ENCODE measurements at places on chromosomes 12 and 14. TPM values are rescaled to one million over a fixed set of nuclear protein-coding genes. Genes with fewer than 3 reads are reported as not detected.
A peak's percentile ranks its signal among the peaks of the same experiment; 100 is the strongest.

SDR39U1 gene
- total RNA-seq = 42.4 TPM

KRT80 gene
- total RNA-seq = 0.45 TPM

DNA sequence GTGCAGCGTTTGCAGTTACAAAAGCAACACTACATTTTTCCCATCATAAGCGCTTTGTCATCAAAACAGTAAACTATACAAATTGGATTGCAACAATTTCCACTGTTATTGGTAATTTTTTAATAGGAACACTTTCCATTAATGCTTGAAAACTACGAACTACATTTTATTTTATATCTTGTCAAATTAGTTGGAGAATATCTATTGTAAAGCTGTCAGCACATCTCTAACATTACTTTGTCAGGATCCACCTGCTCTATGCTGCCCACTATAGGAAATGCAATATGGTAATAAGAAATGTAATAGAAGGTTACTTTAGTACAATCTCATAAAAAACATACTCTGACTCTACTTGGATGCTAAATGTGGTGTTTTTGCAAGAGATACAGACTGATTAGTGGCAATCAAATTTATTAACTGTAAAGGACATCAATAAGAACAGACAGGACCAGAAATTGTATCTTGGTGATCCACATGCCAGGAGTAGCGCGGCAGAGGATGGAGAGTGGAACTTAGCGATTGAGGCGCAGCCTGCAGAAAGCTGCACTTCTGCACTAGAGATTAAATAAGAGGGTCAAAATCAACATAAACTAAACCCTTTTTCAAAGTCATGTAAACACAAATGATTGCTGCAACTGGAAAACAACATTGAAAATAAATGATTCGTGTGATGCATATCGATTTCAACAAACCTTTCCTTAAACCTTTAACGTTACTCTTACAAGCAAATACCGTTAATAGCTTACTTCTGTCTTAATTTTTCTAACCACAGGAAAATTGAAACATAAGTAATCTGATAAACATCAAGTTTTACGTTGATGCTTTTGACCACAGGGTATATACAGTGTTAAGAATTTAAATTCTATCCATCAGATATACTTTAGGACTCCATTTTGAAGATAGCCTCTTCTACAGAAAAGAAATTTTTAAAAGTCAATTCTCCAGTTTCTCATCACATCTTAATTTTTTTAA lies 3.6 kb upstream of the ARID2 start:
- H3K4me1 ChIP-seq = peaks cover 13% of the 10 kb centered on the region
- H3K36me3 ChIP-seq = no peaks in the 10 kb centered on the region
- DNase-seq = no peak
- peak overlapping the region; percentile 99 for H3K27ac ChIP-seq
- H3K4me3 ChIP-seq = peak overlapping the region; percentile 83
- H3K27me3 ChIP-seq = no peaks in the 10 kb centered on the region

DNA sequence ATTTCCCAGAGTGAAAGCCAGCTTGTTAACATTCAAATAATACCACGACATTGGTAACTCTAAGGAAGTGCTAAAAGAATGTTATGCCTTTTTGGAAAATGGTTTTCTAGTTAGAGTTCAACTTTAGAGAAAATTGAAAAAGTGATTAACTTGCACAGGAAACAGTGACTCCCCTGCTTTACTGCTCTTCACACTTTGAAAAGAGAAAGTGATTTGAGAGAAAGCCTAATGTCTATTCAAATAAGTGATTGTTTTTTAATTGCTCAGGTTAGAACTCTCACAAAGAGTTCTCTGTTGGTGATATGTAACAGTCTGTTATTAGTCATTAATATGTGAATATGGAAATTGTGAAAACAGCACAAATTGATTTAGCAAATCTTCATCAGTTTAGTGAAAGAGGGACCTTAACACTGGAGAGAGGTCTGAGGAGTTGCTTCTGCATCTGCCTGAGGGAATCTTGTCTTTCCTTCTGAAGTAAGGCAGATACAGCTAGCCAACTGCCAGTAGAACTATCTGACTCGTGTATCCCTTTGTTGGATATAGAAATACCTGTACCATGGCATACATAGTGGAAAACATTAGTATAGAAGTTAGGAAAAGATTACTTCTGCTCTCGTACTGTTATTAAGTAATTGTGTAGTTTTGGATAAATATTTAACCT lies 25.5 kb downstream of the ATF7IP start:
- no peaks in the 10 kb centered on the region for H3K4me1 ChIP-seq
- H3K27me3 ChIP-seq = no peaks in the 10 kb centered on the region

GRCh38 chr14:24122898-24123297 lies 7.6 kb upstream of the FITM1 start:
- peaks cover 68% of the 10 kb centered on the region for H3K36me3 ChIP-seq
- H3K4me3 ChIP-seq = no peak overlapping the region
- no peaks in the 10 kb centered on the region for H3K4me1 ChIP-seq

ADSS1 gene
- total RNA-seq = not detected

PTPN6 gene
- 36.6 TPM for total RNA-seq

DNA sequence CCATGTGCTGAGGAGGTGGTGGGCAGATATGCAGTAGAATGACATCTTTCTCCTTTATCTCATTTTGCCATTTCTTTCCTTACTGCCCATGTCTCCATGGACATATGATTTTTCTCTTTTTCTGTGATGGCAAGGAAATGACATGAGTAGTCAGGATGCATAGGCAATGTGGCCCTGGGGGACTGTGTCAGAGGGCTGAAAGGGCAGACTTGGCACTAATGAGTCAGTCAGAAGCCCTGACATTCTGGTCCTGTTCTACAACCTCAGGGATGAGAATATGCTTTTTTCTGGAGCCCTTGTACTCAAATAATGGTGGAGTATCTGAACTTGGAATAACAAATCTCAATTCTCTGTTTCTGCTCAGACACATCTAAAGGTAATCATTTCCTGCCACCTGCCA lies 167.8 kb downstream of the TMEM117 start:
- H3K27ac ChIP-seq = no peak overlapping the region
- no peak overlapping the region for H3K4me3 ChIP-seq
- no peak for DNase-seq
- H3K4me1 ChIP-seq = no peaks in the 10 kb centered on the region
- peaks cover 10% of the 10 kb centered on the region for H3K36me3 ChIP-seq
- no peaks in the 10 kb centered on the region for H3K27me3 ChIP-seq

- H3K4me3 ChIP-seq = peak within 1 kb of the TSS; percentile 100
- DNase-seq = peak; percentile 98
- no peaks in the 10 kb centered on the region for H3K27me3 ChIP-seq
- peaks cover 29% of the 10 kb centered on the region for H3K4me1 ChIP-seq
- H3K36me3 ChIP-seq = no peaks in the 10 kb centered on the region
Observed at GRCh38 chr12:95072900-95073697, at the start of gene NR2C1. Gene NR2C1, minus strand, starts transcription at chr12:95073618. Its CDS starts 6,234 bp downstream, at chr12:95067384.

LRRC10 gene
- total RNA-seq = not detected

RACGAP1 gene
- total RNA-seq = 36.7 TPM

FBRSL1 gene
- total RNA-seq = 5.3 TPM

RPL10L gene
- not detected for total RNA-seq

DNA sequence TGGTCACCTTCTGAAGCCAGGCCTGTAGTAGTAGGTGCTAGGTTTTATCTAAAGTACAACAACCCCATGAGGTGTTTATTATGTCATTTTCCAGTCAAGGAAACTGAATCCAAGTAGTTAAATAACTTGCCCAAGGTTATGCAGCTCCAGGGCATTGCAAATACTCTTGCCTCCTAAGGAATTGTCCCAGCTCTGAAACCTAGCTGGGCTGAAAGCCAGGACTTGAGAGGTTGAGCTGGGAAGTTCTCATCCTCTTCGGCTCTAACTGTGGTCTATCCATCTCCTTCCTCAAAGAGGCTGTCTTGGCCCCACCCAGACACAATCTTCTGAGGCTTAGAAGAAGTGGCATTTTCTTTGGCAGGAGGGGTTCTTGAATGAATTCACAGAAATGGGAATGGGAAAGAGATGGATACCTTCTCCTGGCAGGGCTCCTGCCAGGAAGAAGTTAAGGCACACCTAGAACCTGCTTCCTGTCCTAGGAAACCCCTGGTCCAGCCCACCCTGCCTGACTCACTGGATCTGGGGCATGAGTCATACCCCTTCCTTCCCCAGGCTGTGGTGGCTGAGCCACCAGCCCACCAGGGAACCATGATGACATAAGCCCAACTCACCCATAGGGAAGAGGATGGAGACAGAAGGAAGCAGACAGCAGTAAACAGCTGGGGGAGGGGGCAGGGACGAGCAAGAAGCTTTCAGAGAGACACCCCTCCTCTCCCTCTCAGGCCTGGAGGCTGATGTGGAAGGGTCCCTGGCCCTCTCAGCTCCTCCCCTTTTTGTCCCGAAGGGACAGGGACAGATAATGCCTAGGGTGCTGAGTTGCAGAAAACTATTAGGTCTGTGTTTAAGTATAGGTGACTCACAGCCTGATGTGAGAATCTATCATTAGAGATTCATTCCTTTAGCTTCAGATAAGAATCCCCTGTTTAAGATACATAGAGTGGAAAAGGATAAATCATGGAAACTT lies 2.1 kb upstream of the PLEK2 start:
- peaks cover 10% of the 10 kb centered on the region for H3K27me3 ChIP-seq
- H3K27ac ChIP-seq = peak overlapping the region; percentile 63
- DNase-seq = peak; percentile 37
- no peaks in the 10 kb centered on the region for H3K36me3 ChIP-seq
- peaks cover 44% of the 10 kb centered on the region for H3K4me1 ChIP-seq

AMIGO2 gene
- 10.5 TPM for total RNA-seq

DNA sequence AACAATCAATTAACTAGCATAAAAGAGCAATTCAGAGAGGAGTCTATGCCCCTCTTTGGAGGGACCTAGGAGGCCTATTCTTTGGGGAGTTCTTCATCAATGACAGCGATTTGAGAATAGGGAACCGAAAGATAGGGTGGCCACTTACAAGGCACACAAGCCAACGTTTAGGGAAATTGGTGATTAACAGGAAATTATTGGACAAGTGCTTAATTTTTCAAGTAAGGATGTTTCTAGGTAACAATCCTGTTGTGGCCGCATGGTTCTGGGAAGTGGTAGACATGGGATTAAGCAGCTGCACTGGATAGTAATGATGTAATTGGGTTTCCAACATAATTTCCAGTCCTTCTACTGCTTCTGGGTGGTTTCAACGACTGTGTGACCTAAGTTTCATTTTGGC lies 83.2 kb downstream of the HMGA2 start:
- H3K27me3 ChIP-seq = no peaks in the 10 kb centered on the region
- no peak for DNase-seq
- no peaks in the 10 kb centered on the region for H3K36me3 ChIP-seq
- no peak overlapping the region for H3K27ac ChIP-seq

DNA sequence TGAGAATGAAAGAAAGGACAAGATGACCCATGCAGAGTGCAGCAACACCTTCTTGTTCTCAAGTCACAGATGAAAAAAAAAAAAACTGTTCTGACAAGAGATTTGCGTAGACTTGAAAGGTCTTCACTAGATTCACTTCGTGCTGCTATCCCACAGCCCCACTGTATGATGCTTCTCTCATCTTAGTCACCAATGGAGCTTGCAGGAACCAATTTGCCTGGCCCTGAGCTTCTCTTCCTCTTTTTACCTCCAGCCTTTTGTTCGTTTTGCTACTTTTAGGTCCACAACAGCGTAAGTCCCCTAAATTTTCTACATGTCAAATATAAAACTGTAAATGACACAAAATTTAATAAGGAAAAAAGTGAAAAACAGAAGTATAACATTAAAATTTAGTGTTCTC lies 107.9 kb upstream of the NAP1L1 start:
- no peaks in the 10 kb centered on the region for H3K4me1 ChIP-seq
- H3K36me3 ChIP-seq = no peaks in the 10 kb centered on the region
- H3K27me3 ChIP-seq = no peaks in the 10 kb centered on the region
- no peak overlapping the region for H3K27ac ChIP-seq
- H3K4me3 ChIP-seq = no peak overlapping the region
- no peak for DNase-seq

IQSEC3 gene
- total RNA-seq = 0.73 TPM

RFX4 gene
- total RNA-seq = not detected

- no peaks in the 10 kb centered on the region for H3K36me3 ChIP-seq
- H3K4me1 ChIP-seq = no peaks in the 10 kb centered on the region
- H3K4me3 ChIP-seq = no peak overlapping the region
- no peak for DNase-seq
- H3K27ac ChIP-seq = no peak overlapping the region
- no peaks in the 10 kb centered on the region for H3K27me3 ChIP-seq
Observed at GRCh38 chr12:31525496-31526157, 65.3 kb downstream of the DENND5B start.

DNA sequence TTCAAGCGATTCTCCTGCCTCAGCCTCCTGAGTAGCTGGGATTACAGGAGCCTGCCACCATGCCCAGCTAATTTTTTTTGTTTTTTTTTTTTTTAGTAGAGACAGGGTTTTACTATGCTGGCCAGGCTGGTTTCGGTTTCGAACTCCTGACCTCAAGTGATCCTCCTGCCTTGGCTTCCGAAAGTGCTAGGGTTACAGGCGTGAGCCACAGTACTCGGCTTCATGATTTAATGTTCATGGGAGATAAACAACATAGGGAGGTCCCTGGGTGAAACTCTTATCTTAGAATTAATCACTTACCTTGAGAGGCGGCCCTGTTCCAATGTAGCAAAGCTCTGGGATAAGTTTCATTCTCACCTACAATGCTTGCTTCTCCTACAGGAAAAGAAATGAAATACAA lies 48.3 kb downstream of the SEL1L start:
- DNase-seq = no peak
- no peak overlapping the region for H3K27ac ChIP-seq
- peaks cover 100% of the 10 kb centered on the region for H3K36me3 ChIP-seq
- H3K4me3 ChIP-seq = no peak overlapping the region

DNA sequence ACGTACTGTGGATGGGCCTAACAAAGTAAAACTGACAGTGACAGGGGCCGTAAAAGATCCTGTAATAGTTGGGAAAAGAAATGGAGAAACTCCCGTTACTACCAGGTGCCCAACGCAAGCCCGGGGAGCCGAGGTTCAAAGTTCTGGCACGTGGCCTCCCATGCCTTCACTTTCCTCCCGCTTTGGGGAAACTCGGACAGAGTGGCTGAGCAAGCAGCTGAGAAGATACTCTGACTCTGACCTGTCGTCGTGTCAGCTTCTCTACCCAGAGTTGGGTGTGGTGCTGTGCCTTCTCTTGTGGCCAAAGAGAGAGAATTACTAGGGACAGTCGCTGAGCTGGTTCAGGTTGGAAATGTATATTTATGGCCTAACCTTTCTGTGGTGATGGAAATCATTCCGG lies 1.7 kb downstream of the B4GALNT3 start:
- H3K36me3 ChIP-seq = no peaks in the 10 kb centered on the region
- no peaks in the 10 kb centered on the region for H3K27me3 ChIP-seq
- peak overlapping the region; percentile 90 for H3K27ac ChIP-seq
- no peak for DNase-seq
- peak overlapping the region; percentile 56 for H3K4me3 ChIP-seq

PAH gene
- total RNA-seq = not detected

LRP1-AS gene
- not detected for total RNA-seq

- no peak overlapping the region for H3K4me3 ChIP-seq
- DNase-seq = no peak
- peaks cover 100% of the 10 kb centered on the region for H3K4me1 ChIP-seq
- H3K27me3 ChIP-seq = no peaks in the 10 kb centered on the region
- peak overlapping the region; percentile 36 for H3K27ac ChIP-seq
Observed at GRCh38 chr12:122089077-122089476, 10.5 kb downstream of the MLXIP start.

GRCh38 chr14:68364792-68365192 lies 428.1 kb downstream of the ZFP36L1 start:
- no peak for DNase-seq
- peaks cover 3% of the 10 kb centered on the region for H3K4me1 ChIP-seq
- H3K27ac ChIP-seq = peak overlapping the region; percentile 71
- H3K4me3 ChIP-seq = no peak overlapping the region

GRCh38 chr12:30732954-30733637 lies 21.7 kb downstream of the CAPRIN2 start:
- no peak overlapping the region for H3K4me3 ChIP-seq
- no peak for DNase-seq
- peaks cover 53% of the 10 kb centered on the region for H3K36me3 ChIP-seq
- H3K27me3 ChIP-seq = no peaks in the 10 kb centered on the region
- no peak overlapping the region for H3K27ac ChIP-seq
- H3K4me1 ChIP-seq = no peaks in the 10 kb centered on the region

RHOJ gene
- total RNA-seq = 18.5 TPM

All from stomach (tissue), 19 donors.